ENCODE measurements at places on chromosomes 2 and 18. TPM values are rescaled to one million over a fixed set of nuclear protein-coding genes. Genes with fewer than 3 reads are reported as not detected.

DNA sequence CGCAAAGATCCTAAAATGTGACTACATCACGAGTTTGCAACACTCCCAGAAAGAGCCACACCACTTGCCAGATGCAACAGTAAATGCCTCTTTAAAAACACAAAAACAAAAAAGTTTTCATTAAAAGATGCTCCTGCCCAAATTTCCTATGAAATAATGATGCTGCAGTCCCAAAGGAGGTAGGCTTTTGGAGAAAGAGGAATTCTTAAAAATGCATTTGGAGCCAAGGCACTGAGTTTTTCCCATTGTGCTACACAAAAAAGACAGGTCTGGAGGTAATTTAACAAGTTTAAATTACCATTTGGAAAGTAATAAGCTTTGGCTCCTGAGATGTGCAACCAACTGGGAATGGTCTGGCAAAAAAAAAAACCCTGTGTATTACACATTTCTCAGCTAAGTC lies 145.0 kb downstream of the PID1 start:
- DNase-seq = no peak

- DNase-seq = no peak
These were observed 39.6 kb downstream of the R3HDM1 start for GRCh38 chr2:135570884-135571283.

GRCh38 chr18:47118981-47119380 lies 31.3 kb downstream of the HDHD2 start:
- no peak for DNase-seq

- DNase-seq = no peak
These were observed 91.6 kb downstream of the DHRS9 start for GRCh38 chr2:169160926-169161481.

Gene SPAST
- 50.2 TPM for total RNA-seq

Gene ECEL1
- total RNA-seq = 0.21 TPM
